ENCODE measurements at places on chromosomes 7 and 10.

DNA sequence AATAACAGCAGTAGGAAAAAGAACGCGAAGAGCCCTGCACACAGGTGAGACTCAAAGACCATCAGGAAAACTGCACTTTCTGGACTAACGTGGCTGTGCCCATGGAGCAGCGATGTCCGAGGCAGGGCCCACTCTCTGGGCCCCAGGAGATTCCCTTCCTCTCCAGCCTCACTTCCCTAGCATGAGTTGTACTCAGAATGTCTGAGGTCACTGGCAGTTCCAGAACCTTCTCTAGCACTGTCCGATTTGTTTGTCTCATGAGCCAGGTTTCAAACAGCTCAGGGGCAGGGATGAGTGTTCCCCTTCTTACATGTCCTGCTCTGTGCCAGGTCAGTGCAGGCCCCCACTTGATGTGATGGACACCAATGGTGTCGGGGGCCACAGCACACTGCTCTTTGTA, 484.2 kb downstream of the PTPRN2 start:
- no peak for DNase-seq

DNA sequence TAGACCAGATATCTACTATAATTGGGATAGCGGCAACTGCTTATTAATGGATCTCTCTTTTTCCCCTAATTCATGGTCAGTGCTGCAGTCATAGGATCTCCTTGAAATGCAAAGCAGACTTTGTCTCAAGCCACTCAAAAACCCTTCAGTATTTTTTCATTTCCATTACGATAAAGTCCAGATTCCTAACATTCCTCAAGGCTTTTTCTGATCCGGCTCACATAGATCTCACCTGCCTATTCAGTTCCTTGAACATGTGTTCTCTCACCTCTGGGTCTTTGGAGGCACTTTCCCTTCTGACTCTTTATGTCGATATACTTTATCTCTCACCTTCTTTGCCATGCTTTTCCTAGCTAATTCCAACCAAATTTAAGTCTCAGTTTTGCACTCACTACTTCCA, 25.7 kb upstream of the WASL start:
- DNase-seq, result no peak

DNA sequence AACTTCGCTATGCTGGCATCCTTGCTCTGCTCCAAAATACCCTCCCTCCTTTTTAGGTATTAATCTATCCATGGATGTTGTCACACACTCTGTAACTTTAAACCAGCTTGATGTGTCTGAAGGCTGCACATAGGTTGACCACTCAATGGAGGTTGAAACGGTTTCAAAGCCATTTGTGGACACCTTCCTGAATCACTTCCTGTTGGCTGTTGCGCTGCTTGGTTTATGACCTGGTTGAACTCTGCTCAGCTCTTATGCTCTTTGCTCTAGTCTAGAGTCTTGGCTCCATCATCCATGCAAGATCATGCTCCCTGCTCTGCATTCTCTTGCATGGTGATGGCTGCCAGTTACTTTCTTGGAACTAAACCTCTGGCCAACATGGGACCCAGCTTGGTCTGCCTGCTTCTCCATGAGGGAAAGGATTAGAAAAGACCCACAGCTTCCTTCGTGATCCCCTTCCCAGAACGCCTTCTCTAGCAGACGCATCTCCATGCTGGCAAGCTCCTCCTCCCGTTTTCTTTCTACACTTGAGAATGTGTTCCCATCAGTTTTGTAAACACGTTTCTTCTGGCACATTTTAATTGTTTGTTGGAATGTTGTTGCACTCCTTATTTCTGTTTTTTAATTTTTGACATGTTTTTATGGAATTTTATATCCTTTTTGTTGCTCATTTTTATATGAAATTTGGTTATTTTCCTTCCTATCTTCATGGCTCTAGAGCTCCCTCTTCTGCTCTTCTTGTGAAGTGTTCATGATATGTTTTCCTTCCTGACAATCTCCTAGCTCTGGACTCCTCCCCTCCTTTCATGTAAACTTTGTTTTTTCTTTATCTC, 149.8 kb downstream of the XPNPEP1 start:
- no peak for DNase-seq

DNA sequence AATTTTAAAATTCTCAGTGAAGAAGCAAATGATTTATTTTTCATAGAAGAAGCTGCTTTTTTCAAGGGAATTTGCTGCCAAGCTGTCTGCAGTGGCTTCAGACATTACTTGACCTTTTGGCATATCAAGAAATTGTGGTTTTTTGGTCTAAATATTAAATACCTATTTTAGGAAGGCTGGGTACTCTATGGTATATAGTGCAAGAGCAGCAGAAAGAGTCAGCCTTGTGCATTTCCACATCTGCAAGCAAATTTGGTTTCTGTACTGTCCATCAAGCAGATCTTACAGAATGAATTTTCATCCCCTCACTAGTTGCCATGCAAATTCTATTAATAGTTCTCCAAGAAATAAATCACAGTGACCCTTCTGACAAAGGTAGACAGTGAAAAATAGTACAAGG, 222.0 kb downstream of the BICC1 start:
- DNase-seq, result no peak

DNA sequence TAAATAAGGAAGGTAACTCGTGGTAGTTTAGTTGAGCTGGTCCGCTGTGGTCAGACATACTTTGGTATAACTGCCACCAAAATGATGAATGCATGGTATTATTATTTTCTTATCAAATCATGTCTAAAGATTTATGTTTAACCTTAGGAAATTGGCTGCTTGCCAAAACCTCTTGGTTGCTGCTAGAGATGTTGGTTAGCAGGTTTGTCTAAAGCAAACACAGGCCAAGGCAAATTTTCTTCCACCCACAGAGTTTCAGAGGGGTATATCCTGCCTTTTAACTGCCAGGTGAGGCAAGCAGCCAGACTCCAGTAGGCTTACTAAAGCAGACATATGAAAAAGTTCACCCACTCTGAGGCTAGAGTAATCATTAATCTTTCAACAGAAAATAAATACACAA, 101.4 kb downstream of the SEMA3E start:
- no peak for DNase-seq

DNA sequence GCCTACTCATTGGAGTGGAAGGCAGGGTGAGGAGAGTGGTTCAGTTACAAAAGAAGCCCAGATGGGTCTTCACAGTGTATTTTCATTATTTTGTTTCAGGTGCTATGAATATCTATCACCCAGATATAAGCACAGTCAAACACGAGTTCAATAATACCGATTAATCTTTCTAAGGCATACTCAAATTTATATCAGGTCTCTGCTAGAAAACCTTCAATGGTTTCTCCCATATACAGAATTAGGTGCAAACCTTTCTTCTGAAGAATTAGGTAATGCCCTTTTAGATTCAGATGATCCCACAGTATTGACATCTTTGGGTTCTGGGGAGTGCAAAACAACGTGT, 14.7 kb upstream of the HPS1 start:
- DNase-seq, result no peak

DNA sequence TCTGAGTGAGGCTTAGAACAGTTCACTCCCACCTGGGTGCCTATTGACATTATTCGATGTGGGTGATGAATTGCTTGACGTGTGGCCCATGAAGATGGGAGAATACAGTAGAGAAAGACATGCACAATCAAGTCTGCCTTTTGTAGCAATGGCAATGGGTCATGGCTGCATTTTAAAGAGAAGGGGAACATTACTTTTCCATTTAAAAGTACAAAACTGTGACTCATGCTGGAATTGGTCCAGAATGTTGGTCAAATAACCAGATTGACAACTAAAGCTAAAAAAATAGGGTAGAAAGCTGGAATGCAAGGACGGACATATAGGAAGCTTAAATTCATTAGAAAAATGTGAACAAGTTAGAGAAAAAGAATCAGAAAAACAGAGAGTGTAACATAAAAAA, 104.1 kb upstream of the SLC25A13 start:
- no peak for DNase-seq

DNA sequence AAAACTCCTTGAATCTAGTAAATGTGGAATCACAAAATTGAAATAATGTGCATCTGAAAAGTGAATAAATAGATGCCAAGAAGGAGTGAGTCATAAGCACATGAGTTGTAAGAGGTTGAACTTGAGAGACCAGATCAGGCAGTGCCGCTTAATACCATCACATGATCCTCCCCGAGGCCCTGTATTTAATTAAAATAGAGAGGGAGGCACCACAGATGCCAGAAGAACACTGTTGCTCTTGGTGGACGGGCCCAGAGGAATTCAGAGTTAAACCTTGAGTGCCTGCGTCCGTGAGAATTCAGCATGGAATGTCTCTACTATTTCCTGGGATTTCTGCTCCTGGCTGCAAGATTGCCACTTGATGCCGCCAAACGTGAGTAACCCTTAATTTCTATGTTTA, at the start of gene GPNMB:
GPNMB (plus strand) TSS at position 221 of the 400 bp plus-strand sequence; CDS start at position 304, 83 bp downstream.
- no peak for DNase-seq

DNA sequence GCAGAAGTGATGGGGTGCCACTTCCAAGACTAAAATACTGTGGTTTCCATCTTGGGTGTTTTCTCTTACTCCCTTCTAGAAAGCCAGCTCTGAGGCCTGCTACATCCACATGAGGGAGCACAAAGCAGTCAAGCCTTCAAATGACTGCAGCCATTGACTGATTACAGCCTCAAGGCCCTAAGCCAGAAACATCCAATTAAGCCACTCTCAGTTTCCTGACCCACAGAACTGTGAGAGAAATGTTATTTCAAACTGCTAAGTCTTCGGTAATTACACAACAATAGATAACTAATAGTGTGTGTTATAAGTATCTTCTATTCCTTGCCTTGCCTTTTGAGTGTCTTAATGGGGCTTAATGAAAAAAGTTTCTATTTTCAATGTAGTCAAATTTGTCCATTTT, 24.8 kb downstream of the BRAF start:
- no peak for DNase-seq

DNA sequence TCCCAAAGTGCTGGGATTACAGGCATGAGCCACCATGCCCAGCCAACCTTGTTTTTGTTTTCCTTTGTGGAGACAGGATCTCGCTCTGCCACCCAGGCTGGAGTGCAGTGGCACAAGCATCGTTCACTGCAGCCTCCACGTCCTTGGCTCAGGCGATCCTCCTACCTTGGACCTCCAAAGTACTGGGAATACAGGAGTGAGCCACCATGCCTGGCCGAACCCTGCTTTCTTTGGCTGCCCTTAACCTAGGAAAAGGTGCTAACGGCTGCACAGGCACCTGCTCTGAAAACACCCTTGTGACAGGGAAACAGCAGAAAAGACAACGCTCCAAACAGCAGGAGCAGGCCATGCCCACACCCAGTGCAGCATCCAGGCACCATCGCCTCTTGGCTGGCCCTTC, 71.9 kb downstream of the OAT start:
- no peak for DNase-seq

- no peak for DNase-seq
These were observed 17.7 kb downstream of the FOXK1 start for GRCh38 chr7:4699841-4700240.

DNA sequence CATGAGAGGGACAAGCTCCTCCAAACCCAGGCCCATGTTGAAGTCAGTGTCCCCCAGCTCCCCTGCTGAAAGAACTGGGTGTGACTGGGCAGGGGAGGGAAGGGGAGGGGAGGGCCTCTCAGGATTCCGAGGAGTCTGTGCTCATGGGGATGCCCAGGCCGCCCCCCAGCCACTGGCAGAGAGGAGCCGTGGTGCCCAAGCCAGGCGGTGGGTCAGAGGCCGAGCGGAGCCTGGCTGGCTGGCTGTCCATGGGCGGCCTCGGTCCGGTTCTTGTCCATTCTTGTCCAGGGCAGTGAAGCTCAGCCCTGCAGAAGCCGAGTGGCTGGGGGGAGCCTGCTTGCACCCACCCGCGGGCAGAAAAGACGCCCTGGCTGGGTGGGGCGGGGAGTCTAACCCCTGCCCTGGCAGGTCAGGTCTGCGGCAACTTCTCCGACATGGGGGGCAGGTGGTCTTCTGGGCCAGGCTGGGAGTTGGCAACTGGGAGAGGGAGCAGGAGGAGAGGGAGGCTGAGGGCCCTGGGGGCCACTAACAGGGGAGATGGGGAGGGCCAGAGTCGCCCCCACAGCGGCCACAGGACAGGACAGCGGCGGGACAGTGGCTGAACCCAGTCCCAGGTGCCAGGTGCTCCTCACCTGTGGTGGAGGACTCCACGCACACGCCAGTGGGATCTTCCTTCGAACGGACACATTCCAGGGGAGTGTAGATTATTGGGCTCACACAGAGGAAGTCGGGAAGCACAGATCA, 54.1 kb downstream of the FOXL3 start:
- no peak for DNase-seq

DNA sequence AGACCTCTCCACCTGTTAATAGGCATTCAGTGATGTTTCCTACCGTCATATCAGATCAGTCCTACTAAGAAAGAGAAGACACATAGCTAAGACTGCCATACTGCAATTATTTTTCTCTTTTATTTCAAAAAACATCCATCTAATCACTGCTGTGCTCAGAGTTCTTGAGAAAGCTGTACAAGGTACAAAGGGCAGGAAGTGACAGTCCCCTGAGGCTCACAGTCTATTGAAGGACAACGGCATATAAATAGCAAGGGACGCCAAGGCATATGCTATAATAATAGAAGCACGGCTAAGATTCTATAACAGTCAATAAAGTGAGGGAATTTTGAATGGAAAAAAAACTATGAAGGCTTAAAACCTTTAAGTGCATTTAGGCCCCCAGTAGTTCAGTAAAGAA, 415.3 kb upstream of the NRP1 start:
- no peak for DNase-seq

DNA sequence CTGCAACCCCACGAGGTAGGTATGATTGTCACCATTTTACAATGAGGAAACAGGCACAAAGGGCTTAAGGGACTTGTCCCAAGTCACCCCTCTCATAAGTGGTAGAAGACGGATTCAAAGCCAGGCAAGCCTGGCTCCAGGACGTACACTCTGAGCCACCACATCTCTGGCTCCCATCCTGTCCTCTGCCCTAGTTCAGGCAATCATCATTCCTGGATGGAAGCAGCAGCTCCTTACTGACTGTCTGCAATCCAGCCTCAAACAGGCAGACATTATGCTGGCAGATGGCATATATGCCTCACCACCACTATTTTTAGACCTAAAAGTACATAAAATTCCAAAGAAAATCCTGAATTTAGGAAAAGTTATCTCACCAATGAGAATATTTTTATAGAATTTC, 100.7 kb downstream of the USP6NL start:
- DNase-seq, result no peak

DNA sequence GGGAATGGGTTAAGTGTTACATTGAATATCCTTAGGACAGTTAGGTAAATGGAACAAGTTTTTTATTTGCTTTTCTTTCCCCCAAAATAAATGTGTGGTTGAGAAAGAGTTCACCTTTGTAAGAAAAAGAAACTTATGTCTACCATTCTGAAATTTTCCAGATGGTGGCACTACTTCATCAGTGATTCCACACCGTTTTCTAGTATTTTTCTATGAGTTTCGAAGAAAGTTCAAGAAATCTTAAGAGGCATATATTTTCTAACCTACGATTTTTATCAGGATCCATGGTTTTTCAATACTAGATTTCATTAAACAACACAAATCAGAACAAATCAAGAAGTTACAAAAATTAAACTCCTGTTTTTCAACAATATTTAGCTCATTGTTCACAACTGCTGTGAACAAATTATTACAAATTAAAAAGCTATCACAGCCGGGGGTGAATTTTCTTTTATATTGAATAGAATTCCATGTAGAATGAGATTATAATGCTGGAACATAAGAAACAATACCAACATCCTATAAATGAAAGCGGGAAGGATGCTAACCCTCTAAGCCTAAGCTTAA, 163.1 kb upstream of the NPVF start:
- DNase-seq, result no peak

- no peak for DNase-seq
These were observed 248.7 kb downstream of the TSPAN12 start for GRCh38 chr7:120609136-120609753.
